Stimulated activated CD8-positive, alpha-beta memory T cell treated with anti-CD3 and anti-CD28 coated beads, Interleukin-15, amount 100 ng/mL, for 48 hours (primary cell): ENCODE measurements at places on chromosomes 16 and 17.
A peak's percentile ranks its signal among the peaks of the same experiment; 100 is the strongest.

DNA sequence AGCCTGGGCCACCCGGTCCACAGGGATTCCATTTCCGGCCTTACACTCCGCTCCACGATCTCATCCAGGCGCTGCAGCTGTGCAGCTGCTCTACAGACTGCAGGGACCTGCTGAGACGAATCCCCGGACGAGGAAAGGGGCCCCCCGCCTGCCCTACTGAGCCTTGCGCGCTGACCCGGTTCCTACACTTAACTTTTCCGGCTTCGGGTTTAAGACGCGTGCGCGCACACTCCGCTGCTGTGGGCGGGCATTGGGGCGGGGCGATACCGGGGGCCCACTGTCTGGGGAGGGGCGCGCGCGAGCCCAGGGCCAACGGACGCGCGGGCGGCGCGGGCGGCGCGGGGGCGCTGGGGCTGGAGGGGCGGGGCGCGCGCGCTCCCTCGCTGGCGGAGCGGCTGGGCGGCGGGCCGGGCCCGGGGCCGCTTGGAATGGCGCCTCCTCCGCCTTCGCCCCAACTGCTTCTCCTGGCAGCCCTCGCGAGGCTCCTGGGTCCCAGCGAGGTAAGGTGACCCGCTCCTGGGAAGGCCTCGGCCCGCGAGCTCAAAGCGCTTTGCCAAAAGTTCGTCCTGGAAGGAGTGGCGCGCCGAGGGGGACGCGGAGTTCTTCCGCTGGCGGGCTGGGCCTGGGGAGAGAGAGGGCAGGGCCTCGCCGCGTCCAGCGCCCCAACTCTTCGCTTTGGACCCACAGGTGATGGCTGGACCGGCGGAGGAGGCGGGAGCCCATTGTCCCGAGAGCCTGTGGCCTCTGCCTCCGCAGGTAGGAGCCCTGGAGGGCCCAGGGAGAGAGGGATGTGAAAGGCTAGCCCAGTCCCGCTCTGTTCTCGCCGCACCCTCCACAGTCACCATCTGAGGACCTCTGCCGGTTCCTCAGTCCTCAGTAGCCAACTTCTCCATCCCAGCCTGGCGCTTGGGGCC is at the start of gene TP53I13:
TSS of gene TP53I13 (plus strand) at position 371 of the 914 bp plus-strand sequence. CDS start at position 429, 58 bp downstream.
- DNase-seq: peak; percentile 76

GRCh38 chr17:63550817-63551639 is 751 bp downstream of the DCAF7 start:
- no peak for DNase-seq

GRCh38 chr17:74161503-74161875 is 42.0 kb upstream of the RPL38 start:
- no peak for DNase-seq

- DNase-seq: peak; percentile 57
Observed at GRCh38 chr16:27446721-27447120, 44.7 kb downstream of the IL21R start.

DNA sequence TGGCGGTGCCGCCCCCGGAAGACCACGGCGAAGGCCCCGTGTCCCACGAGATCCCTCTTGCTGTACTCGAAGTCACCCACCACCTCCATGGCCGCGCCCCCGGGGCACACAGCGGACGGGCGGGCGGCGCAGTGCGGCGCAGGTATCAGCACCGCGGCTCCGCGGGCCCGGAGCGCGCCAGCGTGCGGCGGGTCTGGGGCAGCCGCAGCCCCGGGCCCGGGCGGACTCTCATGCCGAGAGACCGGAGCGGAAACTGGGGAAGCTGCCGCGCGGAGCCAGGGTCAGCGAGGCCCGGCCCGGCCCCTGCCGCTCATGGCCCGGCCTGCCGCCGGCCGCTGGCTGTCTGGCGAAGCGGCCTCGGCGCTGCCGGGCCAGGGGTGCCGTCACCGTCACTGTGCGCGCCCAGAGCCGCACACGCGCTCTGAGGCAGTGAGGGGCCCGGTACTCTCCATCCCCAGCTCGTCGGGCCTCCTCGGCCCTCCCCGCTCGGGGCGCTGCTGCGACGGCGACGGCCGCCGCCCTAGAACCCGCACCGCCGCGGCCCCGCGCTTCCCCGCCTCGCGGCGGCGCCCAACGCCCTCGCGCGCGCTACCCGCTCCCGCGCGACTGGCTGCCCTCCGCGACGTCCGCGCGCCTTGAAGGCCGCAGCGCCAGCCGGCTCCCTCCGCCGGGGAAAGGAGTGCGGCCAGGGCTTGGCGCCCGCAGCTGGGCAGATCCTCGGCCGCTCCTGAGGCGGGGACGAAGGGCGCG is at the start of gene ULK2:
TSS of gene ULK2 (minus strand) at position 608 of the 750 bp plus-strand sequence. CDS start at position 89, 519 bp downstream.
- DNase-seq: peak; percentile 40

GRCh38 chr16:87331241-87331801 is 14.1 kb upstream of the C16orf95 start:
- DNase-seq: no peak

DNA sequence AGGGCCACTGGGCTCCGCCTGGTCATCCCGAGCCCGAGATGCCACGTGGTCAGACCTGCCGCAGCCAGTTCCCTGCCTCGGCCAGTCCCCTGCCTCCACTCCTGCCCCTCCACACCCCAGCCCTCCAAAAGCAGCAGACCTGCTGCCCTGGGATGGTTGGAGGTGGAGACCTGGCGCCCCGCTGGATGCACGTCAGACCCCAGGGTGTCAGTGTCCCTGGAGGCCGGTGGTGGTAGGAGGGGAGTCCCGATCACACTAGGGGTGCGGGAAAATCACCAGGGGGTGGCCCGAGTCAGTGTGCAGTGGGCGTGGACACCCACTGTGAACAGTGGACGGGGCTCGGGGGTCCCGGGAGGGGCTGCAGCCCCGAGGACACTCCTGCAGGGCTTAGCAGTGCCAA is 26.9 kb downstream of the TPSG1 start:
- no peak for DNase-seq

- DNase-seq: no peak
Observed at GRCh38 chr17:51540151-51540550, 279.8 kb downstream of the UTP18 start.

DNA sequence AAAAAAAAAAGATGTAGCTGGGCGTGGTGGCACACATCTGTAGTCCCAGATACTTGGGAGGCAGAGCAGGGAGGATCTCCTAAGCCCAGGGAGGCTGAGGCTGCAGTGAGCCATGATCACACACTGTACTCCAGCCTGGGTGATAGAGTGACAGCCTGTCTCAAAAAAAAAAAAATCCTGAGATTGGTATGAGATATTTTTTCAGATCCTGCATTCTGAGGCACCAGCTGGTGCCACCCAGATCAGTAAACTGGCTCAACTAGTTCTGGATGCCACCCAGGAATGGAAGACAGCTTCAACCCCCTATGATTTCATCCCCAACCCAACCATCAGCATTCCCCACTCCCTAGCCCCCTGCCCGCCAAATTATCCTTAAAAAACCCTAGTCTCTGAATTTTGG is 7.1 kb upstream of the GJC1 start:
- DNase-seq: no peak

GRCh38 chr17:64614266-64615027 is 47.7 kb downstream of the SMURF2 start:
- no peak for DNase-seq

DNA sequence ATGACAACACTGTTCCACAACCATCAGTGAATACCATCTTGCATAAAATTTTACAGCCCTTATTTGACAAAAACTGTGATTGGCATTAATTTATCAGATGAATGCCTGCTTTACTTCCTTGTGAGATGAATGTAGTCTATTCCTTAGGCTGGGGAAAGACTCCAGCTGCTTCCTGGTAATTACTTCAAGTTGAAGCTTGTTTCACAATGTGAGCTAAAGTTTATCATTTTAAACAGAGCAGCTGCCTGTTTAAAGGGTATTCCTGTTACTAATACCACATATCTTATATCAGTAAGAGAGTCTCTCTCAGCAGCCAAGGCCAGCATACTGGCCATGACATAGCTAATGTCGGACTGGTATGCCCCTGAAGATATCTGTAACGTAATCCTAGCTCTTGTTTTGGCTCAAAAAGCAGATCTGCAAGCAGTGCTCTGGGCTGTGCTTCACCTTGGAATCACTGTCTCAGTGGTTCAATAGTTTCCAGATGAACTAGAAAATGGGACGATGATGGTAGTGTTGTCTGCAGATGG is 13.2 kb upstream of the ARL2BP start:
- no peak for DNase-seq

DNA sequence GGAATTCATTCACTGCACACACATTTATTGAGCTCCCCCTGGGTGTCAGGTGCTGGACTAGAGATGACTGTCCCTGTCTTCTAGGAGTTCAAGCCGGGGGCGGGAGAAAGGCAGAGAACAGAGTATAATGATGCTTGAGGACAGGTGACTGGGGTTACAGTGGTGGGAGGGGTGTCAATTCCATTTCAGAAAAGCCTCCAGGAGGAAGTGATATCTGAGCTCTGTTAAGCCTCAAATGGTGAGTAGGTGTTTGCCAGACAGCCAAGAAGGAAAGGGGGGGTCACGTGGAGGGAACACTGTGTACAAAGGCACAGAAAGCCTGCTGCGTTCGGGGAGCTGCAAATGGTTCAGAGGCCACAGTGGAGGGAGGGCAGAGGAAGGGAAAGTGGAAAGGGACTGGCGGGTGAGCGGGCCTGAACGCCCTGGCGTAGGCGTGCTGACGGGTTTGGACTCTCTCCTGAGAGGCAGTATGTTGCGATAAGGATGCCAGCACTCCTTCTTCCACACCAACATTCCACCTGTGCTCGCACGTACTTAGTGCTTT is 9.7 kb upstream of the NXPH3 start:
- peak; percentile 12 for DNase-seq

- no peak for DNase-seq
Observed at GRCh38 chr17:20087538-20088250, 78.5 kb downstream of the SPECC1 start.

GRCh38 chr17:76911299-76912017 is 43.3 kb downstream of the MGAT5B start:
- DNase-seq: no peak

- no peak for DNase-seq
Observed at GRCh38 chr16:69346683-69347082, 4.9 kb downstream of the TMED6 start.

DNA sequence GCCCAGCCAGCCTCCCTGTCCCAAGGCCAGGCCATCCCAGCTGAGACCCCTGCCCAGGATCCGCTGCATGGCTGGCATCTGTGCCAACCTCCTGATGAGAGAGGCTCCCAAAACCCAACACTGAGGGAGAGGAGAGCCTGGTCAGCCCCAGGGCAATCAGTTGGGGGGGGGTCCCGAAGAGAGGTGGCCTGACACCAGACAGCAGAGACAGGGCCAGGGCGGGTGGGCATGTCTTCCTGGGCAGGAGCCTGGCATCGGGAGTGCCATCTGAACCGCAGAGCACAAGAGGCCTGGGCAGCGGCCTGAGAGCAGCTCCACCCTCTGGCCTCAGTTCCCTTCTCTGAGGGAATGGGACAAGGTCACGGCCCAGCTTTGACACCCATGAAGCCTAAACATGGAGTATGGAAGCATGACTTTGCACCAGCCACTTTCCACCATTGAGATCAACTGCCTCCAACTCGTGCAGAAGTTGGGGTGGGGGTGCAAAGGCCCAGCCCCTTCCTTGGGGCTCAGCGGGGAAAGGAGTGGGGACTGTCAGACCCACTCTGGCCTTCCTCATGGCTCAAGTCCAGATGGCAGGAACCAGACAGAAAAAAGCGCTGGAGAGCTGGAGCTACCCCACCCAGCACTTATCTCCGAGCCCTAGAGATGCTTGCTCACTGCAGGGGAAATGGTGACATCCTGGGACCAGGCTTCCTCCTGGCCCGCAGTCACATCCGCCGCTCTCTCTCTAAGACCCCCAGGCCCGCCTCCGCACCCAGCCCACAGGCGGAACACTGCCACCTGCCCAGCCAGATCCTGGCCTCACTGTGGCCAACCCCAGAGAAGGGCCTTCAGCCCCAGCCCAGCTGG is 9.7 kb downstream of the RHBDF2 start:
- no peak for DNase-seq

DNA sequence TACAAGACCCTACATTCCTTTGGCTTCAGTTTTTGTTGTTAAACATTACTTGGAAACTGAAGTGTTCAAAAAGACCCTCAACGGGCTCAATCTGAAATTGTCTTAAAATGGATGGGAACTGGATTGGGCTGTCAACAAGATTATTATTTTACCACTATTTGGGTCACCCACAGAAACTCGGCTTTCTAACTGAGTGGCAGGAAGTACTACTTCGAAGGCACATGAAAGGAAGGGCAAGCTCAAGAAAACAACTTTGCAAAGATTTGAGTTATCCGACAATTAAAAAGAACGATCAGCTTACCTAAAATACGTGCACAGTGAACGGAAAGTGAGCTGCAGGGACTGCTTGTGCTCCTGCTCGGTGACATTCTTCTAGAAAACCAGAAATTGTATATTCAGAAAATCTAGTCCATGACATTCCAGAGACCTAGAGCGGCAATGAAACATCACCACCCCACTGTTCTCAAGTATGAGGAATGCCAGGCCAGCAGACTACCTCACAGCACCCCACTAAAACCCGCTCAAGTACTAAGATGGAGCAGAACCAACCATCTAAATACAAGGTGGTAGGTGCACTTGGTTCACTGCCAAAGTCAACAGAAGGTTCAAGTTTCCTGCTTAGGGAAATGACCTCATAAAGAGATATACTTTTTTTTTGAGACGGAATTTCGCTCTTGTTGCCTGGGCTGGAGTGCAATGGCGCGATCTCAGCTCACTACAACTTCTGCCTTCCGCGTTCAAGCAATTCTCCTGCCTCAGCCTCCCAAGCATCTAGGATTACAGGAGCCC is 60.5 kb downstream of the ZZEF1 start:
- DNase-seq: no peak

DNA sequence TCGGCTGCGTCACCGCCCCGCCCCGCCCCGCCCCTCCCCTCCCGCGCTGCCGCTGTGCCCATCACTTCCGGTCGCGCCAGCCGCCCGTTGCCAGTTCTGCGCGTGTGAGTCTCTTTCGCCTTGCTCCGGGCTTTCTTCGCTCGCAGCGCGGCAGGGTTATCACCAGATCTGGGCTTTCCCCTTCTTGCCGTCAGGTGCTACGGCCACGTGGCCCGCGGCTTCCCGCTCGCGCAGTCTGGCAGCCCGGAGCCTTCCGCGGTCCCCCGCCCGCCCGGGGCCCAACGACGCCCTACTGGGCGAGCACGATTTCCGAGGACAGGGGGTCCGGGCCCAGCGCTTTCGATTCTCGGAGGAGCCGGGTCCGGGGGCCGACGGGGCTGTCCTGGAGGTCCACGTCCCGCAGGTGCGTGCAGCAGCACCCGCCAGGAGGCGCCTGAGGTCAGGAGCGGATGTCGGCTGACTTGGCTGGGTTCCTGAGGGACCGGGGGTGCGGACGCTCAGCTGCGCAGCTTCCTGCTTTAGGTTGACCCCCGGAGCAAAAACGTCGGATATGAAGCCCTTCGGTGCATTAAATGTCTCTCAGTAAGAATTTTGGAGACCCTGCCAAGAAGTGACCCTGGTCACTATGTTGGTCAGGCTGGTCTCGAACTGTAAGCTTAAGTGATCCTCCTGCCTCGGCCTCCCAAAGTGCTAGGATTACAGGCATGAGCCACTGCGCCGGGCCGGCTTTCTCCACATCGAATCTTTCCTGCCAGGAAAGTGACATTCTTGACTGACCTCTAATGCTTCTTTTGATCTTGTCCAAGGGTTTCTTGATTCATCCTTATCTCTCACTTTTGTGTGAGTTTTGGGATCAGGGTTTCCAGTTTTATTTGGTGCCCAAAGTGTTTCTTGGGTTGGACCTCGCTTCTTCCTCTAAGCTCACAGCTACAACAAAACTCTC is at the start of gene METTL23:
TSS of gene METTL23 (plus strand) at position 64 of the 943 bp plus-strand sequence. CDS start 2,872 bp downstream, outside the sequence.
- peak; percentile 65 for DNase-seq

GRCh38 chr16:26672206-26672605 is 394.5 kb upstream of the C16orf82 start:
- DNase-seq: peak; percentile 44

- peak; percentile 19 for DNase-seq
Observed at GRCh38 chr17:34146440-34147043, 108.5 kb upstream of the CCL2 start.
